ENCODE measurements at places on chromosomes 2 and 18.

GRCh38 chr2:70425682-70426301 lies 123.9 kb upstream of the FAM136A start:
- DNase-seq, result no peak

DNA sequence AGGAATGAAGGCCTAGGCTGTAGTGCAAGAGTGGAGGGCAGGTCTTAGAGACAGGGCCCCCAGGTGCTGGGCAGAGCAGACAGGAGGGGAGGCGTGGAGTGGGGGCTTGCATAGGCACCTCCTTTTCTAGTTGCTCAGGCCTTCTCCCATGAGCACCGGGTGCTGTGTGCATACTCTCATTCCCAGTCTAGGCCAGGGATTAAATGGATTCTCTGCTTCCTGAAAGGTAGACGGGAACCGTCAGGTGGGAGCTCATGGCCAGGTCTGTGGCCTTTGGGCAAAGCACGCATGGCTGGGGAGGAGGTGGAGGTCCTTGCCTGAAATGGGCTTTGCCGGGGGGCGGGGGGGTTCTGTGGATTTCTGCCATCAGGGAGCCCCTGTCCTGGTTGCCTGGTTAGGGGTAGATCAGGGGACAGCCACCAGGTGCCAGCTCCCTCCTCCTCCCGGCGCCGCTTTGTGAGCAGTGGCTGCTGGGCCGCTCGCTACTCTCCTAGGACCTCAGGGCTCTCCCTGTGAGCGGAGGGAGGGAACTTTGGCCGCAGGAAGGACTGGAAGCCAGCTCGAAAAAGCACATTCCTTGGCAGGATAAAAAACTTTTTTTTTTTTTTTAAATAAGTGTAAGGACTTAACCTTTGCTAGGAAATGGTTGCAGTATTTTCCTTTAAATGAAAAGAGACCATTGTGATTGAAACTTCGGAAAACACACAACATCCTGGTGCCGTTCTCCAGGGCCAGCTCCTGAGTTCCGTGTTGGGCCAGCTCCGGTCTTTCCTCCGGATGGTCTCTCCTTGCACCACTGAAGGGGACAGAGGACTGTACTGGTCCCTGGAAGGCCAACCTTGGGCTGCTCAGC lies 82.8 kb upstream of the HAAO start:
- no peak for DNase-seq

GRCh38 chr2:172462849-172463381 lies 35.5 kb downstream of the ITGA6 start:
- DNase-seq, result no peak

- no peak for DNase-seq
These were observed 87.8 kb upstream of the TMEM17 start for GRCh38 chr2:62593825-62594224.

DNA sequence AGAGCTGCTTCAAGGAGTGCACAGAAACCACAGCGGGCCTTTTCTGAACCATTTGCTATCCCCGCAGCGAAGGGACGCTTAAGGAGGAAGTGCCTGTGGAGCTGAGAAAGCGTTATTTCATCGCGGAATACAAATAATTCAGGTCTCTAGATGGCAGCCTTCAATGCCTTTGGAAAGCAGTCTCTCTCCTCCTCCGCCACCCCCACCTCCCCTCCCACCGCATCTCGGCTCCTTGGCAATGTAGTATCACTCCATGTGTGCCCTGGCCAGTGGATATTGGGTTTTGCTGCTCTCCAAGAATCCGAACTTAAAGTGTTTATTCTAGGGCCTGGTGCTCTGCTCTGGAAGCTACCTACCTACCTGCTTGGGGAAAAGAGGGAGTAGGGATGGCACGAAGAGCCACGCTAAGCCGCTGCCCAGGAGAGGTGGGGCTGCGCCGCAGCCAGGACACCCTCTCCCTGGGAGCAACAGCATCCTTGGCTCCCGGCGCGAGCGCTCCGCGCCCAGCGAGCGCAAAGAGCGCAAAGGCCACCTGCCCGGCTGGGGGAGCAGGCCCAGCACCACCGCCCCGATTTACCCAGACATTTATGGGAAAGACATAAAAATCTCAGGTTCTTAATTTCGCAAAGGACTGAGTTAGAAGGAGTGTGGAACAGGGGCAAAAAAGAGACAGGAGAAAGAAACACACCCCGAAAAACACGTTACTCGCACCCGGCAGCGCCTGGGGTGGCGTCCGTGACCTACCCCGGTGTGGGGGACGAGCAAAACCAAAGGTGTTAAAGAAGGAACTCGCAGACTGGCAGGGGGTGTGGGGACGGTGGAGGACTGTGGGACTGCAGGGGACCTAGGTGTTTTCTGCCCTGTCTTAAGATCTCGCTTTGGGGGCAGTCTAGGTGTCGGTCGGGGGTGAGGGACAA lies 1.0 kb downstream of the SPHKAP start:
- no peak for DNase-seq

GRCh38 chr18:51603111-51603510 lies 405.6 kb upstream of the MEX3C start:
- no peak for DNase-seq

- peak; percentile 68 for DNase-seq
These were observed 27.7 kb upstream of the DCC start for GRCh38 chr18:52312346-52312745.

GRCh38 chr2:233476063-233476410 lies 90.5 kb downstream of the USP40 start:
- DNase-seq, result no peak

DNA sequence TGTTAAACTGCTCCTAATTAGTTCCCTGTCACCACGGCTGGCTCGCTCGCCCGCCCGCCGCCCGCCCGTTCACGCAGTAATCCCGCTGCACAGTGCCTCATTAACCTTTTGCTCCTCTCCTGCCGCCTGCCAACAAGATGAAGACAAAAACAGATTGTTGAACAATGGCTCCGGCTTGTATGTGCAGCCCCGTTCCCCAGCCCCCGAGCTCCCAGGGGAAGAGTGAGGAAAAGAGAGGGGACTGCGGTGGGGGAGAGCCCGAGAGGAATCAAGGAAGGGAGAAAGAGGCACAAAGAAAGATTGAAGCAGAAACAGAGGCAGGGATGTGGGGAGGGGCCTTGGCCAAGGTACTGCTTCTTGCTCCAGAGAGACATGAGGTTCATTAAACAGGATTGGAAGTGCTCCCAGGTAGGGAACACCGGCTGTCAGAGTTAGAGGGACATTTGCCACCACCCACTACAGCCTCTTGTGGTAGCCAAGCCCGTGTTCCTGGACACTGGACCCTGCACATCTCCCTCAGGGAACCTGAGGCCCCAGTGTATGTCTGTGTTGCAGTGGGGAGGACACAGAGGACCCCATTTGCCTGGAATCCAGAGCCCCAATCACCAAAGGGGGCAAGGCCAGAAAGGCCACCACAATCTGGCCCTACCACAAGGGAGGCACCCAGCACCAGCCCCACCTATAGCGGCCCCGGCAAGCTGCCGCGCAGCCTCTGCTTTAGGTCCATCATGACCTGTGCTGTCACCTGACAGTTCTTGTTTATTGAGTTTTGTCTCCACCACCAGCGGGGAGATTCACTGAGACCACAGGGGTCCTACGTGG lies 38.1 kb downstream of the EMX1 start:
- DNase-seq, result no peak

DNA sequence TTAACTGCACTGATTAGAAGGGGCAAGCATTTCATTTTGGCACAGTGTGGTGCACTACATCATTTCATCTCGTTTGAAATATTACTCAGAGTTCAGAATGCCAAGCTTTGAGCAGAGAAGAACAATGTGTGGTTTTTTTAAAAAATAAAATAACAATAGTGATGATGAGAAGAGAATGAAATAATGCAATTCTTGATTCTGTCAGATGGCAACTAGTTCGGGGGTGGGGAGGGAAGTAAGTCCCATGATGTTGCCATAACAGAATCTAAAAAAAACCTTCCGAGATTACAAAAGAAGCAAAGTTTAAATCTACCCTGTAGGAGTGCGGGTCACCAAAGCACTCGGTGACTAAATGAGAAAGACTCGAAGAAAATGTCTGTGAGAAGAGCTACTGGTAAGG lies 490.4 kb downstream of the NR4A2 start:
- no peak for DNase-seq

DNA sequence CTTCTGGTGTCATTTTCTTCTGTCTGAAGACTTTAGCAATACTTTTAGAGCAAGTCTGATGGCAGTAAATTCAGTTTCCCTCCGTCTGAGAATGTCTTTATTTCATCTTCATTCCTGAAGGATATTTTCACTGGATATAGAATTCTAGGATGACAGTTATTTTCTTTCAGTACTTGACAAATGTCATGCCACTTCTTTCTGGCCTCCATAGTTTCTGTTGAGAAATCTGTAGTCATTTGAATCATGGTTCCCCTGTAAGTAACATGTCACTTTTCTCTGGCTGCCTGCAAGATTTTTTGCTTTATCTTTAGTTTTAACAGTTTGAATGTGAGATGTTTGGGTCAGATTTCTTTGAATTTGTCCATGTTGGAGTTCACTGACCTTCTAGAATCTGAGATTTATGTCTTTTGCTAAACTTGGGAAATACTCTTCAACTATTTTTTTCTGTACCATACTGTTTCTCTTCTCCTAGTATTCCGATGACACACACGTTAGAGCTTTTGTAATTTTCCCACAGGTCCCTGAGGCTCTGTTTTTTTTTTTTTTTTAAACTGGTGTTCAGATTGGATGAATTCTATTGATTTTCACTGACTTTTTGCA lies 30.2 kb downstream of the RMND5A start:
- peak; percentile 16 for DNase-seq

GRCh38 chr2:56348392-56349210 lies 164.8 kb downstream of the CCDC85A start:
- DNase-seq, result no peak

GRCh38 chr2:44741507-44741906 lies 200.0 kb upstream of the SIX3 start:
- DNase-seq, result no peak

DNA sequence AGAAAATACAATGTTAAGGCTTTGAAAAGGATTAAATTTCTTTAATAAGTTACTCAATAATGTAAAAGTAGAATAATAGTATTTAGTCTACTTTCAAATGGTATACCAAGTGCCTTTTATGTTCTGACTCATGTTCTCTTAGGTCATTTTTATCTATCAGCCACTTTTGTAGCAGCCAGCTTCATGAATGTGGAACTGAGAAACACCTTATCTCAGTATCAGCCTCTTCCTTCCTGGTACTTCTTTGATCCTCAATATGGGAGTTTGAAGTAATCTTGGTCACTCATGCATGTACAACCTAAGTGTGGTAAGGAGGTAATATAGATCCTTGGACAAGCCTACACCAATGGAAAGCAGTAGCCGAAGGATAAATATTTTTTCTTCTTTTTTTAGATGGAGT lies 180.4 kb upstream of the NRXN1 start:
- no peak for DNase-seq

DNA sequence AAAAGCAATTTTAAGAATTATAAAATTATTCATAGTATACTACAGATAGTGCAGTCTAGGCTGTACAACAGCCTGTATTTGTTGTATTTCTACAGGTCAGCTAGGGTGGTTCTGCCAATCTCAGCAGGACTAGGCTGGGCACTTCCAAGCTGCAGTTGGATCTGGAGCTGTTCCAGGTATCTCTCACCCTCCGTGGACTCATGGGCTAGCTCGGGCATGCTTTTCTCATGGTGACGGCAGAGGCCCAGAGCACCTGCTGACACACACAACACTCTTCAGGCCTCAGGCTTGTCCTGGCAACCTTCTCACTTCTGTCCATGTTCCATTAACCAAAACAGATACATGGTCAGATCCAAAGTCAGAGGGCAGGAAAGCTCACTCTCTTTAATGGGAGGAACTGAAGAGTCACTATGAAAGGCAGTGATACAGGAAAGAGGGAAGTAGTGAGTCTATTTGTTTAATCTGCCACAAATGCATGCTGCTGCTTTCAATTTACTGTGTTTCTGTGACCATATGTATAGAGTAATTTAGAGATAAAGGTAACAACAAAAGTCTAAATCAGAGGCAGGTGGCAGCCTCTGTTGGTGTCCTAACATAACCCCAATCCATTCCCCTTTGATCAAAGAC lies 462.4 kb upstream of the ACVR2A start:
- DNase-seq, result no peak

DNA sequence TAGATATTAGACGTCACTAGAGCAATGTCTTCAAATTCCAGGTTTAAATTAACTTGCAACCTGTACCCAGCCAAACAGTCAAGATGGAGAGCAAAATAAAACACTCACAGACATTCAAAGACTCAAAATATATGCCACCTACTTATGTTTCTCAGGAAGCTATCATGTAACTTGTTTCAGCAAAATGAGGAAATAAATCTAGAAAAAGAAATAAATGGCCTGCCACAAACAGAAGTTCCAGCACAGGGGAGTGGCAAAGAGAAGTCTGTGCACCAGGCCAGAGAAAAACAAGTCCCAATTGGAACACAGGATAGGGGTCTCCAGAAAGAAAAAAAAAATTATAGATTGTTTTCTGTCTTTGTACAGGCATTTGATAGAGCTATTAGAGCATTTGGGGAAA lies 96.7 kb downstream of the LRP2 start:
- no peak for DNase-seq

DNA sequence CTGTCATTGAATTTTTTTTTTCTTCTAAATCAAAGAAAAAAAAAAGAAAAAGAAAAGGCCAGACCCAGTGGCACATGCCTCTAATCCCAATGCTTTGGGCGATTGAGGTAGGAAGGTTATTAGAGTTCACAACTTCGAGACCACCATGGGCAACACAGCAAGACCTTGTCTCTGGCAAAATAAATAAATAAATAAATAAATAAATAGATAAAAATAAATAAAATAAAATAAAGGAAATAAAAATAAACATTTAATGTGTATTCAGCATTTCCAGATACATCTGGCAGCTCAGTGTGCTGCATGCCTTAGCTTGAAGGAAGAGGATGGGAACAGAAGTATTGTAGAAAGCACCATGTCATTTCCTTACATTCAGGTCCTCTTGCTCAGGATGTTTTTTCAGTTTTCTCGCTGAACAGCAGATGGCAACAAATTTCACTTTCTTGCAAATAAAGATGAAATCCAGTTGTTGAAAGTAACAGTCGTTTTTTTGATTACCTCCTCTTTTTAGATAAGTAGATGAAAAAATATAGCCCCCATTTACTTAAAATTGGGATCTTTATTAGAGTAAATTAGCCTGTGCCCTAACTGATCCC lies 25.7 kb upstream of the FAM178B start:
- peak; percentile 48 for DNase-seq

- no peak for DNase-seq
These were observed 447.9 kb downstream of the DSEL start for GRCh38 chr18:67068608-67069007.

DNA sequence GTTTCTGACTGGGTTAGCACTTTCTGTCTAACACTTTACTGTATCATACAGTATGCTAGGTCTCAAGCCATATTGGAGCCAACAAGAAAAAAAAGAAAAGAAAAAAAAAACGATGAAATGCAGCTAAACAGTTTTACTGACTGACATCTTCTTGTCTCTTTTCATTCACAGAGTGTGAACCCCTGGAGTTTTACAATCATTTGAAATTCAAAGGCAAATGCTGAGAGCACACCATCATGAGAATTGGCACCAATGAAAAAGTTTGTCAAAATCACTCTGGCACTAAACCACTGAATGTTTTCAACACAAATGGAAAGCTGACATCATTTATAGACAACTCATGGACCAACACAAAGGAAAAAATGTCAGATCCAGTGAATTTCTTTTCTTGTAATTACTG lies 513.3 kb downstream of the LRRTM4 start:
- peak; percentile 53 for DNase-seq
